ENCODE measurements at places on chromosomes 5 and 9. TPM values are rescaled to one million over a fixed set of nuclear protein-coding genes. Genes with fewer than 3 reads are reported as not detected.
A peak's percentile ranks its signal among the peaks of the same experiment; 100 is the strongest.

DNA sequence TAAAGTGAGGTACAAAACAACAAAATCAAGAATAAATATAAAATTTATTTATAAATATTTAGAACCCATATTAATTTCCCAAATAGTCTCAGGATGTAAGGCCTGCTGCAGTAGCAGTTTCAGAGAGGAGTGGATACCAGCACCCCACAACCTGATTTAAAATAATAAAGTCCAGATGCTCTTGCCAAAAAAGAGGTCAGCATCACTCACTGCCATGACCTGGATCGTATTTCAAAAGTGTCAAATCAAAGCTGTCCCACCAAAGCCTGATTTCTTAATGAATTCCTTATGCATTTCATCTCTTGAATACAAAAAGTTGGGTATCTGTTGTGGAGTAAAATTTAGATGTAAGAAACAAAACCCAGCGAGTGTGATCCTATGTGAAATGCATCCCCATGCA lies 58.0 kb upstream of the ROR2 start:
- DNase-seq, result no peak

- no peak for DNase-seq
Measured at GRCh38 chr9:135619599-135619886, 19.8 kb downstream of the GLT6D1 start.

Gene PCDHA1
- not detected for total RNA-seq

DNA sequence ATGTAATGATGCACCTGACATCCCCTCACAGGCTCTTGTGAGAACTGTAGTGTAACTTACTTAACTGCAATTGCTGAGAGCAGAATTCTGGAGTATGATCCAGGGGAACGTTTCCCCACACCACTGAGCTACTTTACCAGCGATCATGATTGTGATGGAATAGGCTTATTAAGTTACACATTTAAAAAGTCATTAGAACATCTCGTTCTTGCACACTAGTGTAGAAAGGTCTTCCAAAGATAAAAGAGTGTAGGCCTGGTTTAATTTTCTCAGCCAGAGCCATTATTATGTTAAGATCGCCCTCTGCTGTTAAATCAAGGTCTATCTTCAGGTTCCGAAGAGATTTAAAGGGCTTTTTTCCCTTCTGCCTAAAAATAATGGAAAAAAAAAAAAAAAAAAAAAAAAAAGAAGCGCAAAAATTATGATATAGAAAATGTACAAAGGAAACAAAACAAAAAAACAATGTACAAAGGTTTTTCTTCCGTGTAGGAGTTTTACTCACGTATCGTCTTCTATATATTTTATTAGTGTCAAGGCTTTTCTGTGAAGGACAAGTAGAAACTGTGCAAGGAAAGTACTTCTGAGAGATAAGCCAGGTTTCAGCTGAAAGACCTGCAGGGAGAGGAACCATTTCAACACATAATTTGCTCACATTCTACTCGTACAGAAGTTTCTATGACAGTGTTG lies 18.6 kb upstream of the MOB3B start:
- DNase-seq, result peak; percentile 55

GRCh38 chr9:127841087-127841835 lies 13.2 kb downstream of the ENG start:
- DNase-seq, result no peak

Data from Karpas-422 (cell line).